ENCODE measurements at places on chromosomes 2 and 18. TPM values are rescaled to one million over a fixed set of nuclear protein-coding genes. Genes with fewer than 3 reads are reported as not detected.
A peak's percentile ranks its signal among the peaks of the same experiment; 100 is the strongest.

CRACDL gene
- total RNA-seq, result 14.8 TPM

GRCh38 chr2:190173392-190173791 is 110.9 kb upstream of the MSTN start:
- H3K27me3 ChIP-seq, result no peaks in the 10 kb centered on the region
- H3K36me3 ChIP-seq, result no peaks in the 10 kb centered on the region
- H3K27ac ChIP-seq, result no peak overlapping the region
- DNase-seq, result no peak
- H3K4me1 ChIP-seq, result no peaks in the 10 kb centered on the region
- H3K4me3 ChIP-seq, result no peak overlapping the region

CHRNG gene
- total RNA-seq, result not detected

- DNase-seq, result no peak
- no peaks in the 10 kb centered on the region for H3K27me3 ChIP-seq
- H3K36me3 ChIP-seq, result no peaks in the 10 kb centered on the region
- no peaks in the 10 kb centered on the region for H3K4me1 ChIP-seq
These were observed 89.4 kb upstream of the APCDD1 start for GRCh38 chr18:10365021-10365500.

SULT1C4 gene
- 24.7 TPM for total RNA-seq

DNA sequence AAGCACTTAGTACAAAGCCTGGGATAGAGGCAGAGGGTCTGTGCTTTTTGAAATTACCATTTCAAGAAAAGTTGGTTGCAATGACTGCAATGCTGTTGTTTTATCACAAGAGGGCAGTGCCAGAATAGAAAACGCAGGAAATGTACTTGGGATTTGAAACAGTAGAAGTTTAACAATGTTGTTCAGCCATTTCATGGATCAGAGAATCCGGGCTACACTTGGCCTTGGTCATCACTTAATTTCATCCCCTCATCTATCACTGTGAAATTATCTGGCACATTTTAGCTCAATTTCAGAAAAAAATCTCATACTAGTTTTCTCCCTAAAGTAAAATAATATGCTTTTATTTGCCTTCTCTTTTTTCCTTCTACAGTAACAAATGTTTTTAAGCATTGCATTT is 70.8 kb downstream of the RAPGEF4 start:
- no peak for DNase-seq
- H3K4me3 ChIP-seq, result no peak overlapping the region
- no peaks in the 10 kb centered on the region for H3K36me3 ChIP-seq
- H3K27ac ChIP-seq, result no peak overlapping the region
- no peaks in the 10 kb centered on the region for H3K27me3 ChIP-seq

- no peak overlapping the region for H3K4me3 ChIP-seq
- no peak overlapping the region for H3K27ac ChIP-seq
- peak; percentile 66 for DNase-seq
- no peaks in the 10 kb centered on the region for H3K27me3 ChIP-seq
- H3K4me1 ChIP-seq, result no peaks in the 10 kb centered on the region
These were observed 1889.7 kb upstream of the CELF4 start for GRCh38 chr18:39455285-39455684.

DNA sequence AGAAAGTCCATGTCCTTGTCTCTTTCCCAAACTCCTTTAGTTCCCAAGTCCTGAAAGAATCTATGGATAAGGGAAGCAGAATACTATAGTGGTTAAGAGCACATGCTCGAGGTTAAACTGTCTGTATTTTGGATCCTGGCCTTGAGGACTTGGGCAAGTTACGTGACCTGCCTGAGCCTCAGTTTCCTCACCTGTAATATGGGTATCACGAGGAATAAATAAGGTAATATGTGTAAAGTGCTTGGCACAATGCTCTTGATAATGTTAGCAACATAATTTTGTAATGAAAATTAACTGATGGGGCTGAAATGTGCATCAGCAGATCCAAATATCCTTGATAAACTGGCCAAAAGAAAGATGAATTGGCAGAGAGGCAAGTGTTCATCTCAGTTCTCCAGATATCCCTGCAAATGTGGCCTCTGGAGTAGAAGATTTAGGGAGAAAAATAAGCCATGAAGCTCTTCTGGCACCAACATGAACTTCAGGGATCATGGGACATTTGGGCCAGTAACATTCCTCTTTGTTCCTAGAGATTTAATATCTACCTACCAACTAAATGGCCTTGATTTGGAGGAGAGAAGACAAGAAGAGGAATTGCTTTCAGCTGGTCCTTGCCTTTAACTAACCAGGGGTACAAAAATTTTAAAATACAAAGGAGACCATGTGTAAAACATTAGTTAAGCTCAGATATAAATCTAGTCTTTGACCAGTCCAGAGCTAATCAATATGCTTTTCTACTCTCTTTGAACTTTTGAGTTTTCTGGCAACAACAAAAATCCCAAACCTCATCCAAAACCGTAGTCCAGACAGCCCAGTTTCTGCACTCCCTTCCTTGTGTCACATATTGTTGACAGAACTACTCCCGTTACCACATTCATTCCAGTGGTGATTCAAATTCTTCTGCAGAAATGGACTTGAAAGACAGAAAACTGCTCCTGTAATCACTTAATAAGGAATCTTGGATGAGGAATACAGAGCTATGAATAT is 52.7 kb upstream of the EML4 start:
- no peaks in the 10 kb centered on the region for H3K36me3 ChIP-seq
- H3K27ac ChIP-seq, result no peak overlapping the region
- DNase-seq, result peak; percentile 76

- H3K4me3 ChIP-seq, result no peak overlapping the region
- H3K36me3 ChIP-seq, result no peaks in the 10 kb centered on the region
- H3K27ac ChIP-seq, result no peak overlapping the region
- no peaks in the 10 kb centered on the region for H3K27me3 ChIP-seq
These were observed 26.2 kb downstream of the UNC50 start for GRCh38 chr2:98634406-98635092.

DNA sequence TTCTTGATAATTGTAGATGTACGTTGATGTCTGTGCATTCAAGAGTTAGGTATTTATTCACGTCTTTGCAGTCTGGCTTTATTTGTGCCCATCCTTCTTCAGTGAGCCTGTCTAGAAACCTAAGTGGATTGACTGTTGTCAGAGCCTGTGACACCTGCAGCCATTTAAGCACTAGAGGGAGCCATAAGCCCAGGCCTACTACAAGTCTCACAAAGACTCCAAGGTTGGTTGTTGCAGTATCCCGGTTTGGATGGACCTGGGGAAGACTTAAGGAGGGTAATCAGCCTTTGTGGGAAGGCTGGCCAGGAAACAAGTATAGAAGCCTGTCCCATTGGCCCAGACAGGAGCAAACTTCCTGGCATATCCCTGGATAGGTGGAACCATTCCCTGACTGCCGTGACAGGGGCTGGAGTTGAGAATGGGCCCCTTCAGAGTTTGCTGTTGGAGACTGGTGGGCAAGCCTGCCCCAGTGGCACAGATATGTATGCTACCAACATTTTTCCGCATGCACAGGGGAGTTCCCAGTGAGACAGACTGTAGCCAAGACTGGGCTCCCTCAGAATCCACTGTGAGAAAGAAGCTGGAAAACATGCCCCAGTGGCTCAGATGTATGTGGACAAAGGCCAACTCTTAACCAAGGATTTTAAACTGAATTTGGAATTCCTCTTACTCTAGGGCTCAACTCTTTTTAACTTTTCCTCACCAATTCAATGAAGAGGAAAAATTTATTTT is 9.3 kb upstream of the LRRC30 start:
- no peaks in the 10 kb centered on the region for H3K36me3 ChIP-seq
- no peaks in the 10 kb centered on the region for H3K4me1 ChIP-seq
- no peaks in the 10 kb centered on the region for H3K27me3 ChIP-seq

GRCh38 chr2:237336131-237336530 is 77.8 kb downstream of the COL6A3 start:
- no peaks in the 10 kb centered on the region for H3K36me3 ChIP-seq
- no peak overlapping the region for H3K4me3 ChIP-seq
- H3K27me3 ChIP-seq, result no peaks in the 10 kb centered on the region

KCNJ3 gene
- total RNA-seq, result 3.6 TPM

DNA sequence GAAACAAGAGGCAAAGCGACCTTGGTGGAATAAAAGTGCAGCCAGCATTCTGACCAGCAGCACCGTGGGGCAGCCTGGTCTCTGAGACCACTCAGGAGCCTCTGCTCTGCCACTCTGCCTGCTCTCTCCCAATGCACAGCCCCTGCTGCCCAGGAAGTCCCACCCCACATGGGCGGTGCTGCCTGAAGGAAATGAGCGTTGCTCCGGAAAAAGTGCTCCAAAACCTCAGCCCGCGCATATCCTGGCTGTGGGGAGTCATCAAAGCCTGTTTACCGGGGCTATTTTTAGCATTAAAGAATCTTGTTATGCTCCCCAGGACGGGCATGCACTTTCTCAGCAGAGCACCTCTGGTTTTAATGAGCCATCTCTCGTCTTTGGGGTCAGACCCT is 54.5 kb downstream of the EPAS1 start:
- H3K4me1 ChIP-seq, result peaks cover 34% of the 10 kb centered on the region
- no peak overlapping the region for H3K4me3 ChIP-seq
- no peak overlapping the region for H3K27ac ChIP-seq
- H3K27me3 ChIP-seq, result no peaks in the 10 kb centered on the region
- no peak for DNase-seq
- peaks cover 19% of the 10 kb centered on the region for H3K36me3 ChIP-seq

DNA sequence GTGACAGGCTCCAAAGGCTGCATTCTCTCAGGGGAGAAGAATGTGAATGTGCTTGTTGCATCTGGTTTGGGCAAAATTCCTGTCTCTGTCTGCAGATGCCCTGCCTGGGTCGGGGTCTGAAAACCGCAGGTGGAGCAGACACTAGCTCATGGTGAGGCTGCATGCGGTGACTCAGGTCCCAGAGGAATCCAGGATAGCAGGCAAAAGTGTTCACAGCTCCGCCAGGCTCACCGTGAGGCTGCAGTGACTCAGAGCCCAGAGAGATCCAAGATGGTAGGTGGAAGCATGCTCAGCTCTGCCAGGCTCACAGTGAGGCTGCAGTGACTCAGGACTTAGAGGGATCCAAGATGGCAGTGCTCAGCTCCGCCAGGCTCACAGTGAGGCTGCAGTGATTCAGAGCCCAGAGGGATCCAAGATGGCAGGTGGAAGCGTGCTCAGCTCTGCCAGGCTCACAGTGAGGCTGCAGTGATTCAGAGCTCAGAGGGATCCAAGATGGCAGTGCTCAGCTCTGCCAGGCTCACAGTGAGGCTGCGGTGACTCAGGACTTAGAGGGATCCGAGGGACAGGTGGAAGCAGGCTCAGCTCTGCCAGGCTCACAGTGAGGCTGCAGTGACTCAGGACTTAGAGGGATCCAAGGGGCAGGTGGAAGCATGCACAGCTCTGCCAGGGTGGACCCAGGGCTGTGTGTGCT is 200.5 kb downstream of the ACKR3 start:
- no peak overlapping the region for H3K27ac ChIP-seq
- H3K27me3 ChIP-seq, result no peaks in the 10 kb centered on the region
- no peaks in the 10 kb centered on the region for H3K4me1 ChIP-seq
- H3K36me3 ChIP-seq, result no peaks in the 10 kb centered on the region
- DNase-seq, result no peak

GRCh38 chr2:137888845-137889244 is 75.4 kb upstream of the HNMT start:
- peak; percentile 49 for DNase-seq
- H3K4me1 ChIP-seq, result no peaks in the 10 kb centered on the region
- no peak overlapping the region for H3K4me3 ChIP-seq
- no peaks in the 10 kb centered on the region for H3K36me3 ChIP-seq
- H3K27ac ChIP-seq, result no peak overlapping the region

GRCh38 chr2:20994130-20994529 is 49.7 kb downstream of the APOB start:
- no peak overlapping the region for H3K27ac ChIP-seq
- no peak overlapping the region for H3K4me3 ChIP-seq
- H3K4me1 ChIP-seq, result no peaks in the 10 kb centered on the region
- H3K27me3 ChIP-seq, result no peaks in the 10 kb centered on the region

DNA sequence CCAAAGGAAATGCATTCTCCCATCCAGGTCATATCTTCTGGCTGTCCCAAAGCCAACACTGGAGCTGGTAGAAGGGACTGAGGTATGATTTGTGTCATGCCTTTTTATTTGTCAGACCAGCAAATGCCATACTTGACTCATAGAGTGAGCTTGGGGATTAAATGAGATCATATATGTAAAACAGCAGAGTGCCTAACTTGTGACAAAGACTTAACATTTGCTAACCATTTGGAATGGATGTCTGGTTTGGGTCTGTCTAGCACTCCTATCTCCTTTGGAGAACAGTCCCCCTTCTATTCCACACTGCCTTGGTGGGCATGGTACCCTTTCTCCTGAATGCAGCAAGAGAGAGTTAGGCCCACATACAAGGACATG is 128.5 kb upstream of the LGALSL start:
- H3K27ac ChIP-seq, result no peak overlapping the region
- H3K36me3 ChIP-seq, result no peaks in the 10 kb centered on the region
- DNase-seq, result no peak
- no peak overlapping the region for H3K4me3 ChIP-seq
- no peaks in the 10 kb centered on the region for H3K27me3 ChIP-seq

FLACC1 gene
- 3.7 TPM for total RNA-seq

GRCh38 chr2:141316606-141317005 is 814.2 kb downstream of the LRP1B start:
- DNase-seq, result no peak
- H3K4me3 ChIP-seq, result no peak overlapping the region
- no peaks in the 10 kb centered on the region for H3K4me1 ChIP-seq
- no peak overlapping the region for H3K27ac ChIP-seq
- no peaks in the 10 kb centered on the region for H3K27me3 ChIP-seq

DNA sequence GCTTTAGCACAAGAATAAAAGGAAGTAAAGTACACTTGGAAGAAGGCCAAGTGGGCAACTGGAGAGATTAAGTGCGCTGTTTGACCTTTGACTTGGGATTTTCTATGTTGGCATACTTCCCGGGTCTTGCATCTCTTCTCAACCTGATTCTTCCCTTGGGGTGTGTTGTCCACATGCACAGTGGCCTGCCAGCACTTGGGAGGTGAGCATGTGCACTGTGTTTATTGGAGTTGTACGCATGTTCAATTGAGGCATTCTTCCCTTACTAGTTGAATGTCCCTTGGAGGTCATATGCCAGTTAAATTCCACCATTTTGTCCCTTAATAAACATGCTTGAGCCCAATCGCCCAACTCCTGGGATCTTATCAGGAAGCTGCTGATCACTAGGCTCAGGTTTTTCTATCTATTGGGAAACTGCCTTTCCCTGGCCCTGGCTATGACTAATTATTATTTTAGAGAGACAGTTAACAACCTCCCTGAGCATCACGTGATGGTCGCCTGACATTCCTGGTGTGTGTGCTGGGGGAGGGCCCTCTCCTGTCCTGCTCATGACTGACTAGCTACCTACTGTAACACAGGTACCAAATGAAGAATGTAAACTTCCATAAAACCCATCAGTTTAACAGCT is 62.5 kb upstream of the RAPGEF4 start:
- H3K4me1 ChIP-seq, result no peaks in the 10 kb centered on the region
- H3K4me3 ChIP-seq, result no peak overlapping the region
- H3K36me3 ChIP-seq, result no peaks in the 10 kb centered on the region
- H3K27me3 ChIP-seq, result no peaks in the 10 kb centered on the region
- H3K27ac ChIP-seq, result no peak overlapping the region
- no peak for DNase-seq

- H3K27me3 ChIP-seq, result no peaks in the 10 kb centered on the region
- peak; percentile 41 for DNase-seq
- H3K27ac ChIP-seq, result no peak overlapping the region
- no peak overlapping the region for H3K4me3 ChIP-seq
- no peaks in the 10 kb centered on the region for H3K36me3 ChIP-seq
These were observed 39.6 kb upstream of the BOD1L2 start for GRCh38 chr18:57107140-57107832.
